ENCODE measurements at places on chromosomes 7 and 10. TPM values are rescaled to one million over a fixed set of nuclear protein-coding genes. Genes with fewer than 3 reads are reported as not detected.

DNA sequence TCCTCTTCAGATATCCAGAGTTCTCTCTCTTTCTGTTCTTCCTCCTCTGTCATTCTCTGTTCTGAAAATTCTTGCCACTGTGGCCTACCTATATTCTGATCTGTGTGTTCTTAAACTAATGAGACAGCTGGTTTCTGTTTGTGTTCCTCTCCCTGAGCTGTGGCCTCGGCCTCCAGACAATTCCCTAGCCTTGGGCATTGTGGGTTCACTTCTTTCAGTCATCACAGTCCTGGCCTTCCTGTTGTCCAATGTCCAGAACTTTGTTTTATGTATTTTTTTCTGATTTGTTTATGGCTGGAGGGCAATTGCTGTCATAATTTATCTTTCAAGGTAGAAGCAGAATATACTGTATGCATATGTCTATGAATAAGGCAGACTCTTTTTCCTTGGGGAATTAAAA, 173.2 kb upstream of the MTPN start:
- DNase-seq: no peak

- DNase-seq: no peak
These were observed 6.2 kb upstream of the KIFBP start for GRCh38 chr10:68982389-68982788.

- DNase-seq: no peak
These were observed 26.6 kb downstream of the FAM3C start for GRCh38 chr7:121369462-121369861.

DNA sequence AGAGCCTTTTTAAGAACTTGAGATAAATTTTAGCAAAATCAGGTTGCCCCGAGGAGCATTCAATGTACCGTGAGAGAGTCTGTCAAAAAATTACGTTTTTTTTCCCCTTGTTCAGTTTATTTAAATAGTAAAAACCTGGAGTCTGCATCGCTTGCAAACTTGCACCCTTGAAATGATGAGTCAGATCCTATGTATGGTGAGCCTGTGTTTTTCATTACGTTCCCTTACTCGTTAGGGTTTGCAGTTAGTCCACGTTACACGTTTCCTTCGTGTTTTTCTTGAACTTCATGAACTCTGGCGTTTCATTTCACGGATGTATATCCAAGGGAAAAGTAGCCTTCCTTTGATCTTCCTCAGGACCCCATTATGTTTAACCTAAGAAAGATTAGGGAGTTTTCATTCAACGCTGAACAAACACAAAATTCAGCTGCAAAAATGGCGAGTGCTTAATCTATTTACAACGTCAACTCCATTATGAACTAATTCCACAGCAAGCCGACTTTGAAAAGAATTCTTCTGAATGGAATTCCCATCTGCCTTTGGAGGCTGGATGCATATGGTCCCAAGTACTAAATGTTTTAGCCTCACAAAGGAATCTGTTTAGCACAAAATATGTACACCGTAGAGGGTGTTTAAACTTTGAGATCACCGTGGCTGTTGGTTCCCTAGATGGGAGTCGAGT, 182.4 kb downstream of the MYOF start:
- DNase-seq: no peak

- no peak for DNase-seq
These were observed 49.6 kb upstream of the PSAP start for GRCh38 chr10:71900441-71901180.

The KLF14 gene
- total RNA-seq: not detected

DNA sequence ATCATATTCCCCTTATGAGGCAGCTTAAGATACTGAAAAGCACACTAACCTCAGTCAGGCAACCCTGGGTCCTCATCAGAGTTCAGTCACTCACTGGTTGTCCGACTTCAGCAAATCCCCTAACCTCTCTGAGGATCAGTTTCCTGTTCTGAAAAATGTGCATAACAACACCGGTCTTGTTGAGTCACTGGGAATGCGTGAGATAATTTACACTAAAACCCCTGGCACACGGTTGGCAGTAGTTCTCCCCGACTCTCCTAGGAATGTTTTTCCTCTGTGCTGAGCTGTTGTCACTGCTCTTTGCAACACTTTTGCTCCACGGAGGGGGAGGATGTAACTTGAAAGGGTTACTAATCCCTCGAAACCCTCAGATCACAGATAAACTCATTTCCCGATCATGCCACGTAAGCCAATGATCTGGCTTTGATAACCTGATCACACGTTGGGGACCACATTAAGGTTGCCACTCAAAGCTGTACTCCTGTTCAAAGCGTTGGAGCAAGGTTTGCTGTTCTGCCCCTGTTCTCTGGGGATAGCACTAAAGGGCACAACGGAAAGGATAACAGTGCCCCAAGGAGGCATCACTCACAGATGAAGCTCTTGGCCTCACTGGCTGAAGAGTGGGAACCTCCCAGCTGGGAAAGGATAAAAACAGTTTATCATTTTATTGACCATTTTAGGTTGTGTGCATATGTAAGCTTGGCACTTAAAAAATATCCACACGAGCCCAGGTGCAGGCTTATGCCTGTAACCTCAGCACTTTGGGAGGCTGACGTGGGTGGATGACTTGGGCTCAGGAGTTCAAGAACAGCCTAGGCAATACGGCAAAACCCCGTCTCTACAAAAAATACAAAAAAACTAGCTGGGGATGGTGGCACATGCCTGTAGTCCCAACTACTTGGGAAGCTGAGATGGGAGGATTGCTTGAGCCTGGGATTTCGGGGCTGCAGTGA, 5.0 kb upstream of the RBM17 start:
- no peak for DNase-seq

- DNase-seq: no peak
These were observed 9.5 kb upstream of the EFCAB10 start for GRCh38 chr7:105590793-105591192.

- DNase-seq: no peak
These were observed 552.7 kb downstream of the DNAJB6 start for GRCh38 chr7:157889480-157889879.

The COL17A1 gene
- total RNA-seq: 0.49 TPM

DNA sequence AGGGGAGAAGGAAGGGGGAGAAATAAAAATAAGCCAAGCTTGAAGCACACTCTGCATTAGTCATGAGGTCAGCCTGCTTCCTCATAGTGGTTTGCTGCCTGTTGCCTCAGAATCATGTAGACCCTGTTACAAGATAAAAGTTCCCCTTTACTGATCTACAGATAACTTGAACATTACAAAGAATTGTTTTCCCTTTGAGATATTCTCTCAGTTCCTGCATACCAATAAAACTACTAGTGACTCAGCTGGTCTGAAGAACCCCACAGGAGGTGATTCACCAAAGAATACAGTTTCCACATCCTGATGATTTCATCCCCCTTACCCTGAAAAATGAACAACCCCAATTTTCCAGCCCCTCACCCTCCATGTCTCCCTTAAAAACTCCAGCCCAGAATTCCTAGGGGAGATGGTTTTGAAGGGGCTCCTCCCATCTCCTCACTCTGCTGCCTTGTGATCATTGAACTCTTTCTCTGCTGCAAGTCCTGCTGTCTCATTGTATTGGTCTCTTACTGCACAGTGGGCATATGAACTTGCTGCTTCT, 31.5 kb upstream of the NRP1 start:
- DNase-seq: no peak
